ENCODE measurements at places on chromosomes 4 and X.

- DNase-seq = no peak
These were observed 88.5 kb downstream of the PDS5A start for GRCh38 chr4:39889226-39889625.

- DNase-seq = no peak
These were observed 2.9 kb upstream of the SEPSECS start for GRCh38 chr4:25163196-25163595.

GRCh38 chrX:132834109-132834508 is 124.3 kb downstream of the HS6ST2 start:
- DNase-seq = peak; percentile 47

DNA sequence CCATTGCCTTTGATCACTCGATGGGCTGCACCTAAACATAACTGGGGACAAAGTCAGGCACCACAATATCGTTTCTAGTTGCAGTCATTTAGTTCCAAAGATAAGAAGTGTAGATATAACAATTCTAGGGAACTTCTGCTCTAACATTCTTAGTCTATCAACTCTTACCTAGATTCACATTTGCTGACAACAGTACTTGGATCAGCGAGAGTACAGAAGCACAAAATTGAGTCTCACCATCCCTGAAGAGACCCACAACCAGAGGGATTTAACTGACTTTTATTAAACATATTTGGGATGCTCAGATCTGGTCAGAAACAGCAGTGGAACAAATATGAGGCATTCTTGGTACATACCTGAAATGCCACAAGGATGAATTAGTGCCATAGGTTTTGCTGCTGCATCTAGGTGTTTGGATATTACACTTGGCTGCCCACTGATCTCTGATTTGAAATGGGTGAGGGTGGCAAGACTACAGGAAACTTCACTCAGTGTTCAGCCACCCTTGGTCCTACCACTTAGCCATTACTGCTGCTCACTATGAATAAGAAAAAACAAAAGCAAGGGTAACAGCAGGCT is 28.9 kb upstream of the HUWE1 start:
- DNase-seq = no peak

- no peak for DNase-seq
These were observed 325.9 kb downstream of the ANKRD50 start for GRCh38 chr4:124386648-124387047.

- DNase-seq = no peak
These were observed 587.5 kb upstream of the MAGEB2 start for GRCh38 chrX:29627833-29628232.
